ENCODE measurements at places on chromosomes 5 and 9.

DNA sequence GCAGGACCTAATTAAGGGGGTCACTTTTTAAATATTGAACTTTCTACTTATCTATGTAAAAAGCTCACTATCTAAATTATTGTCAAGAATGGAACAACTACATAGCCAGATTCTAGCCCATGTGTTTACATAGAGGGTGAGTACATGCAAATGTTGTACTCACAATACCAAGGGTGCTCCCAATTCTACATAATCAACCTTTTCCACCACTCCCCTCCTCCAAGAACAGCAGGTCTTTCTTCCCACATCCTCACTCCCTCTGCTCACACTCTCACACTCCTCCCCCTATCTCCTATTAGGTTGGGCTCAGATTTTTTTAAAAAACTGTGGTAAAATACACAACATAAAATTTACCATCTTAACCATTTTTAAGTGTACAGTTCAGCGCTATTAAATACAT lies 325.4 kb downstream of the ARL15 start:
- no peaks in the 10 kb centered on the region for H3K36me3 ChIP-seq
- DNase-seq = no peak
- H3K4me1 ChIP-seq = no peaks in the 10 kb centered on the region

- H3K27me3 ChIP-seq = no peaks in the 10 kb centered on the region
- no peaks in the 10 kb centered on the region for H3K36me3 ChIP-seq
- no peak overlapping the region for H3K27ac ChIP-seq
- no peak overlapping the region for H3K4me3 ChIP-seq
- no peak for DNase-seq
- no peaks in the 10 kb centered on the region for H3K4me1 ChIP-seq
Measured at GRCh38 chr9:119509291-119509905, 140.2 kb upstream of the BRINP1 start.

DNA sequence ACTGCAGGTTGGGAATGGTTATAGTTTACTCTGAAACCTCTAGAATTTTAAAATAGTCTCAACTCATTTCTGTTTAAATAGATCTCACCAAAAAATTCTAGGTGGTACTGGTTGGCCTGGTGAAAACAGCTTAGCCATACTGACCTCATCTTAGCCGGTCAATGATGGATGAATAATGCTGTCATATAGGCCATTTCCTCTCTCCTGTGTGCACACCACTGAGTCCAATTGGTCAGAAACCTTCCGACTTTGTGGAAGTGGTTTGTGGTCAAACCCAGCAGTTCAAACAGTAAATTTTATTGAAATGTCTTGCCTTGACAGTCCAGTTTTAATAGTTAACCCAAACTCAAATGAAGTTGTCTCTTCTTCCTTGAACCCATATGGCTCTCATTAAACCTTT lies 98.6 kb downstream of the GIN1 start:
- H3K27ac ChIP-seq = no peak overlapping the region
- no peaks in the 10 kb centered on the region for H3K27me3 ChIP-seq
- H3K36me3 ChIP-seq = no peaks in the 10 kb centered on the region
- DNase-seq = no peak
- no peak overlapping the region for H3K4me3 ChIP-seq
- peaks cover 21% of the 10 kb centered on the region for H3K4me1 ChIP-seq

DNA sequence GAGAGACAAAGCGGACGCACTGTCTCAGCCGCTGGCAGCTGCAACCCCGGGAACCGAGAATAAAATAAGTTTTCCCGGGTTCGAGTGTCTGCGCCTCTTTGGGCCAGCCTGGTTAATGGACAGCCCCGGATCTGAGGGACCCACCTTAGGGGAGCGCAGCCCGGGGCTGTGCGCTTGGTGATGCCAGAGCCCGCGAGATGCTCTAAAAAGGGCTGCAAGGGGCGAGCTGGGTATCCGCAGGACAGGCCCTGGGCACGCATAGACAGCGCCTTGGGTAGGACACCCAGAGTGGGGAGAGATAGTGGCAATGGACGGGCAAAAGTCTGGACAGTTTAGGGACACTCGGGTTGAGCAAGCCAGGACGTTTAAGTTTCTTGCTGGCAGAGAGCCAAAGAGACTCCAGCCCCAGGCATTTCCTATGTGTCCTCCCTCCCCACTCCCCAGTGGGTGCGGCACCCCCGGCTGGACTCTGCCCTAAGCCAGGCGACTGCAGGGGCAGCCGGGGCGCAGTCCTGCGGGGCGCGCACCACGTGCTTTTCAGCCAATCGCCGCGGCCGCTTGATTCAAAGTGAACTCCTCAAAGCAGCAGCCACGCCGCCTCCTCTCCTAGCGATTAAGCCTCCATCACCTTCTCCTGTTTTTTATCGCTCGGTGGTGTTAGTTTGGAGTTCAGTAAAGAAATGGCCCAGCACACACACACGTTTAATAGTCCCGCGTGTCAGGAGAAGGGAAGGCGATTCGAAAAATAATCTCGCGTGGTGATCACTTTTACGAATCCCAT lies 616 bp upstream of the ENC1 start:
- no peaks in the 10 kb centered on the region for H3K36me3 ChIP-seq
- no peak for DNase-seq

GRCh38 chr5:65925601-65926275 lies 637 bp upstream of the ERBIN start:
- peak overlapping the region; percentile 74 for H3K4me3 ChIP-seq
- peak; percentile 94 for DNase-seq
- H3K27me3 ChIP-seq = no peaks in the 10 kb centered on the region
- H3K4me1 ChIP-seq = peaks cover 31% of the 10 kb centered on the region

DNA sequence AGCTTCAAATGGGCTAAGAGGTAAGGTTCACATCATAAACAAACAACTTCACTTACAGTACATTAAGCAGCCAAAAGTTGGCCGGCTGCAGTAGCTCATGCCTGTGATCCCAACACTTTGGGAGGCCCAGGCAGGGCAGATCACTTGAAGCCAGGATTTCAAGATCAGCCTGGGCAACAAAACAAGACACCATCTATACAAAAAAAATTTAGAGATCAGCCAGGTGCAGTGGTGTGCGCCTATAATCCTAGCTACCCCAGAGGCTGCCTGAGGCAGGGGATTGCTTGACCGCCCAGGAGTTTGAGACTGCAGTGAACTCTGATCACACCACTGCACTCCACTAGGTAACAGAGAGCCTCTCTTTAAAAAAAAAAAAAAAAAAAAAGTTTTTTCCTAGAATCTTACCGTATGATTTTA lies 16.9 kb downstream of the UBTD2 start:
- DNase-seq = no peak
- no peak overlapping the region for H3K4me3 ChIP-seq
- H3K36me3 ChIP-seq = peaks cover 3% of the 10 kb centered on the region
- H3K27me3 ChIP-seq = no peaks in the 10 kb centered on the region
- H3K27ac ChIP-seq = no peak overlapping the region

DNA sequence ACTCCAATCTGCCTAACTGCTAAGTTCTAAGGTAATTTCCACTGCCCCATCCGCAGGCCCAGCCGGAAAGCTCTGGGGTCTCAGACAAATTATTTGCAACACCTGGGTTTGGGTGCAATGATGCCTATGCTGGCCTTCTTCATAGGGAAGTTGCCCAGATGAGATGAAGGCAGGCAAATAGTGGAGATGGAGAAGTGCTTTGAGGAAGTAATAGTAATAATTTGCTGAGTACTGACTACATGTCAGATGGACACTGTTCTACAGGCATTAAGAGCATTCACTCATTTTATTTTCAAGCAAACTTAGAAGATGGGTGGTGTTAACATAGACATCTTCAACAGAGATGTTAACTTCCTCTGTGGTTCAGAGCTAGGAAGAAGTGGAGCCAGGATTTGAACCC lies 3.8 kb downstream of the PCDH12 start:
- no peak overlapping the region for H3K4me3 ChIP-seq
- peaks cover 8% of the 10 kb centered on the region for H3K4me1 ChIP-seq
- H3K36me3 ChIP-seq = no peaks in the 10 kb centered on the region
- H3K27me3 ChIP-seq = no peaks in the 10 kb centered on the region
- H3K27ac ChIP-seq = no peak overlapping the region
- no peak for DNase-seq

DNA sequence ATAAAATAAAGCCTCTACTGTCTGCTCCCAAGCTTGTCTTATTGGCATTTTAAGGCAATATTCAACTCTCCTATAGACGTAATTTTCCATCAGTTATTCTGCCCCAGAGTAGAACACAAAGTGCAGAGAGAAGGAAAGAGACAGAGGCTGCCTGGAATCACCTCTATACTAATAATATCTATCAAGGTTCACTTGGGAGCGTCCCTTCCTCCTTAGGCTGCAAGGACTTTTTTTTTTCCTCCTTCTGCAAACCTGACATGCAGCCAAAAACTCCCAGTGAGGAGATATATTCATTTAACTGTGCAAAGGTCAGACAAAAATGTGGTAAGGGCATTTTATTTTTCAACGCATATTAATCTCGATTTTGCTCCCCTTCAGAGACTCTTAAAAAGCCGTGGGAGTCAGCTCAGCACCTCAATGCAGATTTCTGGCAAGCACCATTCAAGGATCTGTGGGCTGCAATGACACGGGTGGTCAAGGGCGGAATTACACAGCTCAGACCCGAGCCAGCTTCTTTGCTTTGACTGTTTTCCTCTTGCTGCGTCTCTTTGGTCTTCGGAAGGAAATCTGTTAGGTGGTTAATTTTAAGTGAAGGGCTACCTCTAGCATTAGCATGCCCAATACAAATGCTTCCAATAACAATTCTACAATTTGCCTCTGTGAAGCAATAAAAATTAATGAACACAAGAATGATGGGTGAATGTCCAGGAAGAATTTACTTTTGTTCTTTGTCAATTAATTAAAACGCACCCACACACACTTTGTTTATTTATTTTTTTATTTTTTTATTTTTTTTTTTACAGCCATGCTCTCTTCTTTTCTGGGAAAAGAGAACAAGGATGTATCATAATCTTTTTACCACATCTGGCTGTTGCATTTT lies 587.7 kb upstream of the GRAMD2B start:
- no peak overlapping the region for H3K27ac ChIP-seq
- no peaks in the 10 kb centered on the region for H3K36me3 ChIP-seq

- no peak for DNase-seq
- H3K36me3 ChIP-seq = no peaks in the 10 kb centered on the region
- no peaks in the 10 kb centered on the region for H3K27me3 ChIP-seq
- no peak overlapping the region for H3K4me3 ChIP-seq
Measured at GRCh38 chr5:1764606-1764960, 35.1 kb downstream of the MRPL36 start.

DNA sequence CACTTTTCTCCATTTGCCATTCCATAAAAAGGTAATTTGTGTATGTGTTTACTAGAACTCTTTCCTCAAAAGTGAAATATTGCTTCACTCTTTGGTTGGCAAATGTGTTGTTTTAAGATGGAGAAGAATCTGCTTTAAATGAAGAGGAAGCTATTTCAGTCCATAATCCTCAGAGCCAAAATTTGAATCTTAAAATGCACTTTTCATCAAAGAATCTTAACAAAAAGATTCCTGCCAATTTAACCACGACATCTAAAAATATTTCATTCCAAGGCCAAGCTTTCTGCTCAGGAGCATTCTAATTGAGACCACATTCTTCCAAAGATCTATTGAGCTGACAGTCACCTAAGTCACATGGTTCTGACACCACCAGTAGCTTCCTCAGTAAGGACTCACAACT lies 7.5 kb downstream of the GABRB2 start:
- no peak overlapping the region for H3K4me3 ChIP-seq
- H3K27me3 ChIP-seq = no peaks in the 10 kb centered on the region
- no peak overlapping the region for H3K27ac ChIP-seq
- H3K36me3 ChIP-seq = no peaks in the 10 kb centered on the region
- DNase-seq = no peak

GRCh38 chr9:123484130-123484529 lies 128.1 kb downstream of the CRB2 start:
- no peaks in the 10 kb centered on the region for H3K36me3 ChIP-seq
- no peak overlapping the region for H3K4me3 ChIP-seq
- no peak for DNase-seq
- H3K4me1 ChIP-seq = no peaks in the 10 kb centered on the region
- H3K27ac ChIP-seq = no peak overlapping the region

DNA sequence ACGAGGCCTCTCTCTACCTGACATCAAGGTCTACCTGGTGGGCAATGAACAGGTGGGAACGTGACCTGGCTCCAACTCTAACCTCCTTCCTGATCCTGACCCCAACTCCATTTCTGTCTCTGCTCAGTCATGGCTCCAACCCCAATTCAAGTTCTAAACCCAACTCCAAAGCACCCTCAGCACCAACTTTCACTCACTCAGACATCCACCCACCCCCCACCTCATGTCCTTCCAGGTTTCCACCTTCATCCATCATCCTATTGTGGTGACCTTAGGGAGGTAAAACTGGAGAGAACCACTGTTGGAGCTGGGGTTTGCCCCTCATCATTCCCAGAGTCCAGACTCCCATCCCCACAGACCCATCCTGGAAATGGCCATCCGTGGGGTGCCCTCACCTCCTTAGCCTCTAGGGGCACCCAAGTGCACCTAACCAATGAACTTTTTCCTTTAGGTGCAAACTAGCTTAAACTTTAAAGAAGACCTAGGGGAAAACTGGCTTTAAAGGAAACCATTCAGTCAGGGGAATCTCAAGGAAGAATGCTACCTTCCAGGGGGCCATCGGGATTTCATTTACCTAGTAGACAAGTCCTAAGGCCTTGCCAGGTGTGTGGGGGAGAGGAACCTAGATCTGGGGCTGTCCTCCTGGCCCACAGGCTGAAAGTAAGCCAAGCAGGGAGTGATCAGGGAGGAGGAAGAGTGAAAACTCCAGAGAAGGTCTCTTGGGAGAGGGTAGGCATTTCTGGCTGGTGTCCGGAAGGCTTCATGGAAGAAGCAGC lies 11.3 kb downstream of the RGS14 start:
- peaks cover 15% of the 10 kb centered on the region for H3K4me1 ChIP-seq
- 0 out of 2 replicates have a peak overlapping the region, but pooled peaks have one; percentile 7 for H3K27ac ChIP-seq
- no peak overlapping the region for H3K4me3 ChIP-seq
- DNase-seq = peak; percentile 76
- peaks cover 4% of the 10 kb centered on the region for H3K36me3 ChIP-seq

DNA sequence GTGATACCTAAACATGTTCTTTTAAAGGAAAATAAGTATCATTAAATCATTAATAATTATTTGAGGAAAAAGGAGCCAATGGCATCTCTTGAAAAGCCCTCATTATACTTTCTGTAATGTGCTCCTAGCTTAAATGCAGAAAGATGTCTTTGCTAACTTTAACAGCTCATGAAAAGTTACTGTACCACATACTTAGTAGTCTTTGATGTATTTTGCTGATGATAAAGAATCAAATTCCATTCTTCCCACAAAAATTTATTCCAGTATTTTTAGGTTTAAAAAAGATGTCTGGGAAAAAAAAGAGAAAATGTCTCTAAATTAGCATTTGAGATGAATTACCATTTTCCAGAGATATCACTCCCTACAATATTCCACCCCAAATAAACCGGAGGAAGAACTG lies 112.5 kb downstream of the PPP2R2B start:
- no peak for DNase-seq
- H3K27ac ChIP-seq = no peak overlapping the region
- H3K36me3 ChIP-seq = no peaks in the 10 kb centered on the region

DNA sequence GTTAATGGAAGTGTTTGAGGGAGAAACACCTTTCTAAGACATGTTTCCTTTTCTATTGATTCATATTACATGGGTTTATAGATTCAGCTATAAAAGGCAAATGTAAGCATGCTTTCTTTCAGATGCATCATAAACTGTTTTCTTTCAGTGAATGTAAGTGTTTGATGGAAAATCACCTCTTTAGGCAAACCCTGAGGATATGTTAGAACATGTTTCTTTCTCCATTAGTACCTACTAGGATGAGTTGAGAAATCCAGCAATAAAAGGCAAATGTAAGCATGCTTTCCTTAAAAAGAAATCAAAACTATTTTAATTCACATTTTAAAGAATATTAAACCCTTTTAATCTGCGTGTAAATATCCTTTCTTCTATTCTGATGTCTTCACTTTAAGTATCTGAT lies 31.6 kb downstream of the FNIP1 start:
- H3K27me3 ChIP-seq = no peaks in the 10 kb centered on the region
- no peak overlapping the region for H3K27ac ChIP-seq

GRCh38 chr5:64384765-64385164 lies 121.0 kb upstream of the RGS7BP start:
- H3K27ac ChIP-seq = no peak overlapping the region
- H3K4me1 ChIP-seq = no peaks in the 10 kb centered on the region
- H3K36me3 ChIP-seq = no peaks in the 10 kb centered on the region
- H3K27me3 ChIP-seq = no peaks in the 10 kb centered on the region

All from Karpas-422 (cell line).